ENCODE measurements at places on chromosomes 13 and 19.
A peak's percentile ranks its signal among the peaks of the same experiment; 100 is the strongest.

DNA sequence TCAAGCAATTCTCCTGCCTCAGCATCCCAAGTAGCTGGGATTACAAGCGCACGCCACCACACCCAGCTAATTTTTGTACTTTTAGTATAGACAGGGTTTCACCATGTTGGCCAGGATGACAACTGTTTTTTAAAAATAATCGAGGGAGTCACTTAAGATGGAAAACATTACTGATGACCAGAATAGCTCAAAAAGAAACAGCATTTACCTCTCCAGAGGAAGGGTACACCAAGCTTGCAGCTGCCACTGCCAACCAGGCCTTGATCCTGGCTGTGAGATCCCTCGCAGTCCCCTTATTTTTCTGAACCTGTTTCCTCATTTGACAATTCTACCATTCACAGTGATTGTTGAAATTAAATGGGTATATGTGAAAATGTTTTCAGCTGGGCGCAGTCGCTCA lies 14.5 kb downstream of the PDCD5 start:
- no peak for DNase-seq

DNA sequence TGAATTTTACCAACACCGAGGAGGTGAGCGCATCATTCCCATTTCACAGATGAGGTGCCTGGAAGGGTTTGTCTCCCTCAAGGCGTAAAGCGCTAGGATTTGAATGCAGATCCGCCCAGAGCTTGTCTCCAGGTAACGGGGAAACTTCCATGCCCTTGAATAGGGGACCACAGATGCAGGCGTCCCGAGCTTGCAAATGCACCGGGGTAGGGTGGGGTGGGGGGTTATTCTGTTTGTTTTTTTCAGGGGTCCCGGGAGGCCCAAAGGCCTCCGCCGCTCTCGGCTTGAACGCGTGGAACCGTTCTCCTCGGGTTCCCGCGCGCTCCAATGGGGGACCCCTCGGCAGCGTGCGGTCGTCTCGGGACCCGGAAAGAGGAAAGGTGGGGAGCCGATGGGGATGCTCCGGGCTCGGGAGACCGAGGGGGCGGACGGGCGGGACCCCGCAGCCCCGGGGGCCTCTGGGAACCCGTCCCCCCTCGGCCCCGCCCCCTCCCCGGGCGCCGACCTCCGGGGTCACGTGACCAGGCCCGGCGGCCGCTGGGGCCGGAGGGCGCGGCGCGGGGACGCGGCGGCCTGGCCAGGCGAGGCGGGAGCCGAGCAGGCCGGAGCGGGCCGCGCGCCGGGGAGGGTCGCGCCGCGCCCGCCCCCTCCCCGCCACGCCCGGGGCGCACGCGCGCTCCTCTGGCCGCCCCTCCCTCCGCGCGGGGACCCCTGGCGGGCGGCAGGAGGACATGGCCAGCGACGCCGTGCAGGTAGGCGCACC lies at the start of gene PKN1:
Gene PKN1, plus strand, starts transcription at position 516 of the 763 bp plus-strand sequence. Its CDS starts 216 bp downstream, at position 732.
- DNase-seq, result peak; percentile 83

DNA sequence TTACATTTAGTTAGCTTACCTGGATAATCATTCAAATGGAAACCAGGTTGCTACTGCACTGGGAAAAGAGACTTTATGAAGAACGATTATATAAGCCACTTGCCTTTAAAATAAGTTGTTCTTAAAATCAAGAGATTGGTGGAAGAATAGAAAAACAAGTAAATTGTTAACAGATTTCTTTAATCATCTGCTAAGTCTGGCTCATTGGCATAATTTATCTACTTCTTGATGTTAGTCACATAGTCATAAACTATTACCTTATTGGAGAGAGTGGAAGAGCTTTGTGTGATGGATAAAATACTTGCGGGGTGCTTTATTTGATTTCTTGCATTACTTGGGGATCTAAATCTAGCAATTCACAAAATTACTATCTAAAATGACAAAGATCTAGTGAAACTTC lies 6.8 kb downstream of the LSM14A start:
- no peak for DNase-seq

- peak; percentile 47 for DNase-seq
Measured at GRCh38 chr19:42577016-42577415, 17.7 kb downstream of the CEACAM8 start.

GRCh38 chr13:21949818-21950429 lies 279.1 kb downstream of the FGF9 start:
- no peak for DNase-seq

Data from suppressor macrophage (primary cell).